ENCODE measurements at places on chromosomes 2 and 18. TPM values are rescaled to one million over a fixed set of nuclear protein-coding genes. Genes with fewer than 3 reads are reported as not detected.

DNA sequence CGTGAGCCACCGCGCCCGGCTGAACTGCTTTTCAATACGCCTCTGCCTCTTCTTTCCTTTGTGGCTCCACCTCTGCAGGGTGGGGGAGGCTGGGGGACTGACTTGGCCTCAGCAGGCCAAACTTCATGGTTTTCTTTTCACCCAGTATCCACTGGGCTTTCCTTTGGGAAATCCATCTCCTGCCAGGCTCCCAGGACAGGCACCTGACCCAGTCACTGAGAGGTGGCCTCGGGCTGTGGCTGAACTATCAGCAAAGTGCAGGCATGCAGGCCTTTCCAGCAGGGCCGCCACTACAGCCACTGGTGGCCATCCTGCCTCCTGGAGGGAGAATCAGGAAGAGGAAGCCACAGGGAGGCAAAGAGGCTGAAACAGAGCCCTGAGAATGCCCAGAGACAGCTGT, 33.4 kb upstream of the SEMA4C start:
- no peaks in the 10 kb centered on the region for H3K36me3 ChIP-seq
- DNase-seq, result no peak
- H3K27ac ChIP-seq, result no peak overlapping the region
- peaks cover 24% of the 10 kb centered on the region for H3K4me1 ChIP-seq
- no peaks in the 10 kb centered on the region for H3K27me3 ChIP-seq

GRCh38 chr2:122800781-122801180, 1045.3 kb downstream of the TSN start:
- no peak overlapping the region for H3K27ac ChIP-seq
- no peak for DNase-seq
- H3K4me3 ChIP-seq, result no peak overlapping the region
- H3K4me1 ChIP-seq, result no peaks in the 10 kb centered on the region

DNA sequence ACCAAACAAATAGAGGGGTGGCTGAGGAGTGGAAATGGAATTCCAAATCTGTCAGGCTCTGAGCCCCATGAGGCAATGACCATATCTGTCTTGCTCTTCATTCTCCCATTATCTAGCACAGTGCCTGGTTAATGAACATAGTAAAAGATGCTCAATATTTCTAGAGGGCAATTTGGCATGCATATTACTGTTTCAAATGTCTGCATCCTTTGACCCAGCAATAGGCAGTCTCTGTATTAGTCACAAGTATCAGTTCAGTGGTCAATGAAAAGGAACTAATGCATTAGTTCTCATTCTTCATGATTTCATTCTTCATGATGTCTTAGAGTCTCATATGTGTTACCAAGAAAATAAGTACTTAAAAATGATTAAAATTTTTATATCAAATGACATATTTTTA, 28.4 kb upstream of the MALL start:
- no peak overlapping the region for H3K4me3 ChIP-seq
- H3K27me3 ChIP-seq, result no peaks in the 10 kb centered on the region
- H3K36me3 ChIP-seq, result no peaks in the 10 kb centered on the region

GRCh38 chr2:18005411-18005810, 126.9 kb downstream of the KCNS3 start:
- H3K27me3 ChIP-seq, result no peaks in the 10 kb centered on the region
- H3K36me3 ChIP-seq, result no peaks in the 10 kb centered on the region
- no peak overlapping the region for H3K4me3 ChIP-seq
- H3K27ac ChIP-seq, result no peak overlapping the region

DNA sequence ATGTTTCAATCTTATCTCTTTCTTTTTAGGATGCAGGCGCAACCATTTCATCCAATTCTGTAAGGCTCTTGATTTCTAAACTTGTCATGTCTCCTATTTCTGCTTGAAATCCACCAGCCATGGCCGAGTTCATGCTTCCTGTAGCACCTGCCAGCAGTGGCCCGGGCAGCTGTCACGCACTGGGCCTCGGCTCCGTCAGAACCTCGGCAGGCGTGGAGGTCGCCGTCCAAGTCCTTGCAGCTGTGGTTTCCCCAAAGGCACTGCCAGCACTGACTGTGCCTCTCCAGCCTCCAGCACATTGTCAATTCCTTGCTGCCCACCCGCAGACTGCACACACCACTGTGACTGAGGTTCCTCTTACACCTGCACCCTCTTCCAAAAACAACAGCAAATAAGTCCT, 188.7 kb upstream of the SALL3 start:
- no peak overlapping the region for H3K4me3 ChIP-seq
- no peaks in the 10 kb centered on the region for H3K36me3 ChIP-seq
- DNase-seq, result no peak

- peaks cover 3% of the 10 kb centered on the region for H3K4me1 ChIP-seq
- H3K27ac ChIP-seq, result no peak overlapping the region
- no peak for DNase-seq
- H3K4me3 ChIP-seq, result no peak overlapping the region
These were observed 96.6 kb upstream of the RND3 start for GRCh38 chr2:150584081-150584480.

GRCh38 chr2:67631483-67631882, 234.3 kb downstream of the ETAA1 start:
- no peaks in the 10 kb centered on the region for H3K36me3 ChIP-seq
- no peak overlapping the region for H3K4me3 ChIP-seq
- no peaks in the 10 kb centered on the region for H3K4me1 ChIP-seq
- DNase-seq, result no peak
- H3K27me3 ChIP-seq, result no peaks in the 10 kb centered on the region

DNA sequence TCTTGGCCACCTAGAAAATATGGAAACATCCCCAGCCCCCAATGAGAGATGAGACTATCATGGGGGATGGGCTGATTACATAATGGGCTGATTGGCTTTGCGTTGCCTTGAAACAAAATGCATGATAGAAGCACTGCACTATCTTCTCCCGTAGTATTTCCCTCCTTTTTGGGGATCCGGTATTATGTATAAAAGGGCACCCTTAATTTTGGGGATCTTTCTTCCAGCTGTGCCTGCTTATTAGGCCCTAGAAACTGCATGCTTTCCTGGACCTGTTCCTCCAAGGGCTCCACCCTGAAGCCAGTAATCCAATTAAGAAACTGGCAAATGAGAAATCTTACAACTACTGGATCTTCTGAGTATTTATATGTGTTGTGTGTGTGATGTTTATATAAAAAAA, 34.9 kb upstream of the SH3RF3 start:
- no peaks in the 10 kb centered on the region for H3K4me1 ChIP-seq
- H3K27me3 ChIP-seq, result no peaks in the 10 kb centered on the region

DNA sequence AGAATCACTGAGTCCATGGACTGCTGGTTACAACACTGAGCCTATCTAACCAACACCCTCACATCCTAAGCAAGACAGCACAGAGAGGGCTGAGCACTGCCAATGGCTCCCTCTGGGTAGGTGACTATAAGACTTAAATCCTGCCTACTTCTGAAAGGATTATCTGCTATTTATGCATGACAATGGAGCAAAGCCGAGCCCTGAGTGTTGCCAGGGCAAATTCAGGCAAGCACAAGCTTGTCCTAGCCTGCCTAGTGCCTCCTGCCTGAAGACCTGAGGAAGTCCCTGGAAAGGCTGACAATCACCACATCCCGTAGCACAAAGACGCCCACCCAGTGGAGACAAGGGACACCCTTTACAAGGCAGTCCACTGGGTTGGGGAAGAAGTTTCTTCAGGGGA, 129.7 kb downstream of the OSR1 start:
- H3K27me3 ChIP-seq, result no peaks in the 10 kb centered on the region
- H3K4me1 ChIP-seq, result peaks cover 7% of the 10 kb centered on the region
- H3K4me3 ChIP-seq, result no peak overlapping the region

DNA sequence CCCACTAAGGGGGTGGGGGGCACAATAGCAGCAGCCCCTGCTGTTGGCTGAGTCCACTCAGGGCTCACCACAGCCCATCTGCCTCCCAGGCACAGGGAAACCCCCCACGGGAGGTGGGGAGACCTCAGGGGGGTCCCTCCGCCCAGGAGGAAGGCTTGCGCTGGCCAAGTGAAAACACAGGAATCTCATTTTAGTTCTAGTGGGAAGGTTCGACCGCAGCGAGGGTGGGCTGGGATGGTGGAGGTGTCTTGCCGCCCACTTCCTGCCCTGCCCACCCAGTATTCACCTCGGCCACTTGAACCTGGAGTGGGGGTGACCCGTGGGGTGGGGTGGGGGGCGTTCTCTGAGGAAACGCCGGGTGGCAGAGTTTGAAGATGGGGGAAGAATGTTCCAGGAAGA, 6.9 kb upstream of the BOK start:
- peaks cover 27% of the 10 kb centered on the region for H3K4me1 ChIP-seq
- DNase-seq, result no peak
- H3K27me3 ChIP-seq, result no peaks in the 10 kb centered on the region
- H3K36me3 ChIP-seq, result no peaks in the 10 kb centered on the region
- no peak overlapping the region for H3K4me3 ChIP-seq

GRCh38 chr18:59267503-59268126, 5.6 kb downstream of the RAX start:
- no peak overlapping the region for H3K27ac ChIP-seq
- DNase-seq, result no peak
- no peak overlapping the region for H3K4me3 ChIP-seq
- H3K27me3 ChIP-seq, result peaks cover 98% of the 10 kb centered on the region

- H3K4me3 ChIP-seq, result no peak overlapping the region
- H3K36me3 ChIP-seq, result no peaks in the 10 kb centered on the region
- DNase-seq, result no peak
- no peaks in the 10 kb centered on the region for H3K27me3 ChIP-seq
- no peak overlapping the region for H3K27ac ChIP-seq
- H3K4me1 ChIP-seq, result no peaks in the 10 kb centered on the region
These were observed 67.5 kb downstream of the RAB3GAP1 start for GRCh38 chr2:135119582-135119981.

GRCh38 chr2:136005462-136006196, 20.2 kb upstream of the DARS1 start:
- no peaks in the 10 kb centered on the region for H3K36me3 ChIP-seq
- no peak overlapping the region for H3K4me3 ChIP-seq
- DNase-seq, result no peak
- H3K27me3 ChIP-seq, result no peaks in the 10 kb centered on the region
- H3K27ac ChIP-seq, result no peak overlapping the region

DNA sequence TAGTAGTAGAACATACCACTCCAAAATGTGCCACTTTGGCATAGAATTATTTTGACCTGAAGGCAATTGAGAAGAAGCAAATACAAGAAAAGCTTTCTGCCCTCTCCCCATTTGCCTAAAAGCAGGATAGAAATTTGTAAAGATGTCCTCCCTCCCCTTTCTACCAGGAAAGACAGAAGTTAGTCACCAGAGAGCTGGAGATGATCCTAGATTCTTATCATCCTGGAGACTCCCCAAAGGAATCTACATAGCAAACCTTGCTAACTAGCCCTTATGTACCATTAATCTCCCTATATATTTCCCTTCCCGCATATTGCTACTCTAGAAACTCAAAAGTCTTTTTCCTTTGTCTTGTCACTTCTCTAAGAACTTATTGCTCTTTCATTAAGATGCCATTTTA, 12.6 kb upstream of the TMEM37 start:
- H3K4me1 ChIP-seq, result peaks cover 39% of the 10 kb centered on the region
- no peak for DNase-seq
- no peaks in the 10 kb centered on the region for H3K27me3 ChIP-seq
- H3K36me3 ChIP-seq, result no peaks in the 10 kb centered on the region

GRCh38 chr2:43196768-43197587, 29.4 kb downstream of the ZFP36L2 start:
- no peaks in the 10 kb centered on the region for H3K27me3 ChIP-seq
- no peaks in the 10 kb centered on the region for H3K36me3 ChIP-seq
- no peak overlapping the region for H3K4me3 ChIP-seq
- peak overlapping the region; percentile 36 for H3K27ac ChIP-seq

DNA sequence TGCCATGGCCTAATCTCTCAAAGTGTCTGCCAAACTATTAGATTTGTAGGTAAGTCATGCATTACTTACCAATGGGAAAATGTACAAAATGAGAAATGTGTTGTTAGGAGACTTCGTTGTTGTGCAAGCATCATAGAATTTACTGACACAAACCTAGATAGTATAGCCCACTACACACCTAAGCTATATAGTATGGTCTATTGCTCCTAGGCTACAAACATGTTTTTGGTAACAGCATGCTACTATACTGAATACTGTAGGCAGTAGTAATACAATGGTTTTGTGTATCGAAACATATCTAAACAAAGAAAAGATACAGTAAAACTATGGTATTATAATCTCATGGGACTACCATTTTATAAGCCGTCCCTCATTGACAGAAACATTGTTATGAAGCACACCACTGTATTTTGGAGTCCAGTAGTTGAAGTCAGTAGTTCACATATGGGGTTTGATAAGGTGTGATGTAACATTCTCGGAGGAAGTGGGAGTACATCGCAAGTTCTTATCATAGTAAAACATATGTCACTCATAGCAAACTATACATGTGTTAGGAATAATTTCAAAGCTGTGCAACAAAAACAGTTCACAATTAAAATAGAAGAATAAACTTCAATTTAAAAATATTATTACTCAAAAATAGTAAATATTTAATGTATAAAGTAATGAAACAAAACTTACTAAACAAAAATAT, 12.0 kb upstream of the GTF2A1L start:
- H3K27ac ChIP-seq, result no peak overlapping the region
- H3K4me1 ChIP-seq, result no peaks in the 10 kb centered on the region
- H3K27me3 ChIP-seq, result no peaks in the 10 kb centered on the region
- H3K4me3 ChIP-seq, result no peak overlapping the region

DNA sequence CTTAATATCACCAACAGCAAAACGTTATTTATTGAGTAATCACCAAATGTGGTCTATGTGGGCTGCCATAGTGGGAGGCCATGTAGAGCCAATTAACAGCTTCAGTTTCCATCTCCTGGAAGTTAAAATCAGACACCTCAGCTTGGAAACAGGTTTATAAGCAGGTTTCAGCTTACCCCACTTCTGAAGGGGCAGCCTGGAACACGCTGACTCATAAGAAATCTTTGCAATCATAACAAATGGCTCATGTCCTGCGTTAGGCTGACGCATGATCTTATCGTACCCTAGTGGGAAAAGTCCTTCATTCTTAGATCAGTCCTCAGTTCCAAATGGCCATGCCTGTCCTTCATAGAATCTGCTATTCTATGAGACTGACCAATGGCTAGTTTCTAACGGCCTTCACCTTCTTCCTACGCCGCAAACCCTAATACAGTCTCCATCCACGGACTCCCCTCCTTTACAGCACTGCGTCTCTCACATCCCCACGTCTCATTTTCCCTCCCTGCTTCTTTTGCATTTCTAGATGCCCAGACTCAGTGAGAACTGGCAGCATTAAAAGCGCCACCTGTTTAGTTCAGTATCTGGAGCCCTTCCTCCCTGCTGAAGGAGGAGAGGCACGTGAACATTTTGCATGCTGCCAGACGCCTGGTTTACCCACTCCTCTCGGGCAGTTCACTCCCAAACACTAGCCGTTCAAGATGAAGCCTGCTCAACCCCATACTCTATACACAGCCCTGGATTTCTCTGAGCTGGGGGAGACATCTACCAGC, 24.2 kb upstream of the BZW1 start:
- no peaks in the 10 kb centered on the region for H3K27me3 ChIP-seq
- H3K27ac ChIP-seq, result peak overlapping the region; percentile 87
- H3K4me1 ChIP-seq, result peaks cover 12% of the 10 kb centered on the region
- no peak overlapping the region for H3K4me3 ChIP-seq
- H3K36me3 ChIP-seq, result no peaks in the 10 kb centered on the region

INPP4A gene
- 13.1 TPM for total RNA-seq

RPRM gene
- 2.1 TPM for total RNA-seq

RUFY4 gene
- 0.10 TPM for total RNA-seq

TXNDC2 gene
- total RNA-seq, result not detected

FOXD4L1 gene
- 0.20 TPM for total RNA-seq

SP110 gene
- 5.1 TPM for total RNA-seq

LYPD6B gene
- 13.3 TPM for total RNA-seq

MC4R gene
- not detected for total RNA-seq

ABCB11 gene
- total RNA-seq, result 9.2 TPM

SLC4A5 gene
- total RNA-seq, result 1.5 TPM

LINC00305 gene
- 0.32 TPM for total RNA-seq

PDE11A gene
- total RNA-seq, result 2.2 TPM

CIB4 gene
- not detected for total RNA-seq
